ENCODE measurements at places on chromosomes 5 and 9. TPM values are rescaled to one million over a fixed set of nuclear protein-coding genes. Genes with fewer than 3 reads are reported as not detected.
A peak's percentile ranks its signal among the peaks of the same experiment; 100 is the strongest.

DNA sequence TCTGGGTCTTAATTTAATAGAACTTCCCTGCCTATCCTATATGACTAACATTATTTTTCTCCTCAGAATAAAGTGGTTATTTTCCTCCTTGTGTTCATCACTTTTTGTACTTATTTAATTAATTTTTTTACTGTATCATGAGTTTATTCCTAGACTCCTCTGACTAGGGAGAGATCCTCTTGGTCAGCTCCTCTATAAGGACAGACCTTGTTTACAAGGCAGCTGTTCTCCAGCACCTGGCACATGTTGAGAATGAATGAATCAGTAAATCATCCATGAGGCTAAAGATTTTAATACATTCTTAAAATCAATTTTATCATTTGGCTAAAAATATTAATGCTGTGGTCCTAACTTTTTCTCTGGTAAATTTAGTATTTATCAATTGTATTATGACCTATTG, 139.8 kb downstream of the NUDT12 start:
- DNase-seq, result no peak

- DNase-seq, result peak; percentile 20
These were observed 41.1 kb downstream of the ISOC1 start for GRCh38 chr5:129135633-129136032.

Gene PCDHGB2
- total RNA-seq, result 0.03 TPM

- DNase-seq, result no peak
These were observed 16.1 kb downstream of the AP3S1 start for GRCh38 chr5:115857626-115858349.

GRCh38 chr9:127682351-127683136, 24.2 kb upstream of the CFAP157 start:
- no peak for DNase-seq

Gene GRXCR2
- not detected for total RNA-seq

Gene HRH2
- total RNA-seq, result 5.5 TPM

GRCh38 chr5:61267116-61267515, 64.9 kb upstream of the ZSWIM6 start:
- DNase-seq, result no peak

DNA sequence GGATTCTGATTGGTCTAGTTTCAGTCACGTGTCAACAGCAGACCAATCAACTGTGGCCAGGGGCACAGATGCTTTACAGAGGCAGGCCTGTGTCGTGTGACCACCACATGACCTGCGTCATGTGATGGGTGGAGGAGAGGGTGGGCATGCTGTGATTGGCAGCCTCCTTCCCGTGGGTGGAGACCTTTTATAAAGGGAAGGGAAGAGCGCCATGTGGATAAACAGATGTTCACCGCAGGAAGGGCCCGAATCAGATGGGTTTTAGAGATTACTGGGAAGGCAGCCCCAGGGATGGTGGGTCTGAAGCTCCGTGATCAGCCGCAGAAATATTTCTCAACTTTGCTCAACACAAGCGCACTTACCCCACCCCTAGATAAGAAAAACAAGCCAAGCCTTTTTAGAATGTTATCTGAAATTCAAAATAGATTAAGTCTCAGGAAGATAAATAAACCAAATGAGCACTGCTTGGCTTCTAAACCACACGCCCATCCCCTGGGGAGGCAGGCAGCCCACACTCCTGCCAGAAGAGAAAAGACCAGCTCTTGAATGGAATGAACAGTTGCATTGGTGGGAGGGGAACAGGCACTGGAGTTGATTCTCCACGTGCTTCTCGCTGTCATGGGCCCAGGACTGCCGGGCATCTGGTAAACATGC, 43.6 kb downstream of the ROPN1L start:
- DNase-seq, result peak; percentile 85

DNA sequence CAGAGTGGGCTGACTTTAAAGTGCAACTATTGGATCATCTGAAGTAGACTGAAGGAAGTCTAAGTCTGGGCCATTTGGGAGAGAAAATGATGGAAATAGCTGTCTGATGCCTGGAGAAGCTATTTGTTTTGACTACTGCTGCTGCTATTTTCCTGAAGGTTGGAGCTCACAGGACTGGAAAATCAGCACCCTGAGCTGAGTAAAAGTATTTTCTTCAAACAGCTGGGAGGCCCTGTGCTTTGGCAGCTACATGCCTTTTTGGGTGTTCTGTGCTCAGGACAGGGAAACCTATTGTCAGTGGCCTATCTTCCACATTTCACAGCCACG, 302.6 kb downstream of the ENC1 start:
- DNase-seq, result no peak

DNA sequence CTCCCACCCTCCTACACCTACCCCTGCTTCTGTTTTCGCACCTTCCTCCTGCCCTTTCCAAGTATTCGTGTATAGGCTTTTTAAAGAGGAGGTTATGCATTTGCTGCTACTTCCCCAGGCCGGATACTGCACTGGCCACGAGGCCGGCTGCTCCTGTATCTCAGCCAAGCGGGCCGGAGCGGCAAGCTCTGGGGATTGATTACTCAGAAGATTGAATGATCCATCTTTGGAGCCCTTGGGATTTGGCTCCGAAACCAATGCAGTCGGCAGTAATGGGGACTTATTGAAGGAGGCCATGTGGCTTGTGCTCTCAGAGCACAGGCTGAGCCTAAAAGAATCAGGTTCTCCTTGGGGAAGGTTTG, 405.3 kb downstream of the TLE4 start:
- DNase-seq, result no peak

DNA sequence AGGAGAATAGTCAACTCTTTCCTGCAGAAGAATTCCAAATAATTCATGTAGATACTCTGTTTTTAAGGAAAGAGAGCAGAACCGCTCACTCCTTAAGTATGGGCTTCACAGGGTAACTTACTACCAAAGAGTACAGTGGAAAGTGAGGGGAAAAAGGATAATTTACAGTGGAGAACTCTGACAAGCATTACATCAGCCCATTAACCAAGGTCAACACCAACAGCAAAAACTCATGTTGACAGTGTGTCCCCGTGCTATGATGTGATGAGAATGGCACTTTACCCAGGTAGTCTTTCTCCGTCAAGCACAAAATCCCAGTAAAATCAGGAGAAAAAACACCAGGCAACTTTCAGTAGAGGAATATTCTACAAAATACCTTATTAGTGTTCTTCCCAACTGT, 104.3 kb downstream of the ADCY2 start:
- no peak for DNase-seq

Gene SYK
- 2.7 TPM for total RNA-seq

Gene BTNL8
- total RNA-seq, result 0.21 TPM

Gene ANKRD31
- not detected for total RNA-seq

Gene PTPN3
- 0.62 TPM for total RNA-seq

Gene POU5F2
- total RNA-seq, result 0.03 TPM

DNA sequence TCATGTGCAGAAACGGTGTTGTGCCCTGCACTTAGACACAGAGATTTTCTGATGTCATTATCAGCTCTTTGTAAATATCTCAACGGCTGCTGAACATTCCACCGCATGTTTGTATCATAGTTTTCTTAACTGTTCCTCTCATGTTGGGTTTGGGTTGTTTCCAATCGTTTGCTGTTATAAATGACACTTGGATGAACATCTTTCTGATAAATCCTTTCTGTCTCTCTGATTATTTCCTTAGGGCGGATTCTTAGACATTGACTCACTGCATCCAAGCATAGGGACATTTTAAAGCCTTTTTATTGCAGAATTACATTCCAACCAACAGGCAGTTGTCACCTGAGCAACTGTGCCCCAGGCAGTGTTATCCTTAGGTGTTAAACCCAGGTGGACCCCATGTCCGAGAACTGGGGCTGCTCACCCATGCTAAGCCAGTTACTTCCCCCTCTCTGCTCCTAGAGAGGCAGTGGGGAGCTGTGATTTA, 28.5 kb downstream of the COL5A1 start:
- DNase-seq, result no peak

DNA sequence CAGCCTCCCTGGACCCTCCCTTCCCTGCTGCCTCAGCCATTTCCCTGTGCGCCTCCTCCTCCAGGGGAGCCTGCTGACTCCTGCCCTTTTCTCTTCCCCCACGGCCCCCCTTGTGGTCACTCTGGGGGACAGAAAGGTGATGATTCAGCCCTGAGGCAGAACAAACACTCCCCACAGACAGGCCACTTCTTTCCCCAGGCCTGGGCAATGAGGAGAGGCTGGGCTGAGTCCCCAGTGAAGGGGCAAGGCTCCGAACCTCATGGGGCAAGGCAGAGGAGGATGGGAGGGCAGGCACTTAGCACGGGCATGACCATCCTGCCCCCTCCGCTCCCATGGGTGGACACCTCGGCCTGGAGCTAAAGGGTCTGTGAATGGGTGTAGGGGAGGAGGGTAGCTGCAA, 21.0 kb downstream of the CSF1R start:
- peak; percentile 67 for DNase-seq

GRCh38 chr9:69279084-69279731, 45.8 kb upstream of the ENTREP1 start:
- DNase-seq, result no peak

Gene C1QTNF3
- total RNA-seq, result 0.59 TPM

DNA sequence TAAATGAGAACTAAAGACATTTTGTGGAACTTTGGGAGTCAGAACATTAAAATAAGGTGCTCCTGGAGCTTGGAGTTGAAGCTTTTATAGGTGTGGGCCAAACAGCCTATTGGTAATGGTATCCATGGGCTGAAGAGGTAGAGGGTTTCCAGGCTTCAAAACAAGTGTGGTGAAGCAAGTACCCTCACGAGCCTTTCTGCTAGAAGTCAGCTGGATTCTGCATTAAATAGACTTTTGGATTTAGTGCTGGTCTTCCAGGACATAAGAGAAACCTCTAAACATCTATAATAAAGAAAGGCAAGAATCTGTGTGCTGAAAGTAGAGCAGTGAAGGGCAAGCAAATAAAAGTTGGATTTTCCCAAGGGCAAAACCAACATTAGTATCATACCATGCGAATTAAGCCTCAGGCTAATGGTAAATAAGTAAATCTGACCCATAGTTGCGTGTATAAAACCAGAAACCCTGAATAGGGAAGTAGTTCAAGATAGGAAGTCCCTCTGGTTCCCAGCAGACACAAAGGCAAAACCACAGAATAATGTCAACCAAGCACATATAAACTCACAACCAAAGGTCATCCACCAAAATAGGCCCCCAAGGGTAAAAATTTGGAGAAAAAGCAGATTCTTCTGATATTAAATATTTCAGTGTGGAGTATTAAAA, 306.3 kb downstream of the TLE4 start:
- DNase-seq, result no peak

GRCh38 chr9:36051317-36051716, 14.6 kb downstream of the RECK start:
- no peak for DNase-seq

- DNase-seq, result no peak
These were observed 48.7 kb downstream of the KIAA1958 start for GRCh38 chr9:112535301-112535700.

- DNase-seq, result peak; percentile 5
These were observed 4.8 kb downstream of the KIAA0825 start for GRCh38 chr5:94613583-94613982.

Gene CNTNAP3B
- total RNA-seq, result 2.0 TPM

DNA sequence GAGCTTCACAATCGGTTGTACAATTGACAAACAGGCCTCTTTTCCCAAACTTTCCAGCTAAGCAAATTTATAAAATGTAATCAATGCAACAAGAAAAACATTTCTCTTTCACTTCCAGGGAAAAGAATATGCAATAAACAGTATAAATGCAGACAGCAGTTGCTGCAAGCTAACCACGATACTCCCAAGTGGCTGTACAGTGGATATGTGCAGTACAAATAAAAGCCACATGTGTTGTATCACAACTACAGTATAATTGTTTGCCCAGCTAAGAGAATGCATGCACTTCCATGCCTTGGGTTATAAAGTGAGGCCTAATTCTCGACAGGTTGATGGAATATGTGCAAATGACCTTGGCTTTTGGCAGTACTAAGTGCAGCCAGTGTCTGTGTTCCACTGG, 16.7 kb upstream of the PDCL start:
- DNase-seq, result no peak

Gene SLC34A1
- total RNA-seq, result not detected

DNA sequence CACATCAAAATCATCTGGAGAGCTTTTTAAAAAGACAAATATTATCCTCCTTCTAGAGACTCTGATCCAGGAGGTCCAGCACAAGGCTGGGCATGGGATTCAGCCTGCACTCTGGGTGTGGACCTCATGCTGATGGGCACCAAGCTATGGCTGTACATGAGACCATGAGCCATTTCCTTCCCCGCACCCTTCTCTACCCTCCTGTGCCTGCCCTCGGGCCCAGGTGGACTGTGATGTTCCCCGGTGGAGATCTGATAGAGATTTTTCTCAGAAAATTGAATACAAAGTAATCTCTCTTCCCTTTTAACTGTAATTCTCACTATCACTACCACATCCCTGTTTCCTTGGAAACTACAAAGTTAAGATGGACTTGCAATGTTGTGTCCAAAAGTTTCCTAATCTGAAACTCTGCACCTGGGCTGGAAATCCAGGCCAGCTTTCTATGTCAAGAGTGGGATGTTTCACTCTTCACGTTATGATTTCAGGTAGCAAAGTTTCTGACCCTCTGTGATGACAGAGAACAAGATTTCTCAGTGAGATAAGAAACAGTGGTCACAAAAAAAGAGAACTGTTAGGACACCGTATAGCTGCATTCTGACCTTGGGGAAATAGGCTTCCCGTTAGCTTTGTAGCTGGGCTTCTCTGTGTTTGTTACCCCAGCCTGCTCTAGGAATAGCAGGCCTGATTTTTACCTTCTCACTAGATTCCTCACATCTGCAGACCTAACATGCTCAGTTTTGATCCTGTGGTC, 11.5 kb downstream of the SFXN1 start:
- no peak for DNase-seq

DNA sequence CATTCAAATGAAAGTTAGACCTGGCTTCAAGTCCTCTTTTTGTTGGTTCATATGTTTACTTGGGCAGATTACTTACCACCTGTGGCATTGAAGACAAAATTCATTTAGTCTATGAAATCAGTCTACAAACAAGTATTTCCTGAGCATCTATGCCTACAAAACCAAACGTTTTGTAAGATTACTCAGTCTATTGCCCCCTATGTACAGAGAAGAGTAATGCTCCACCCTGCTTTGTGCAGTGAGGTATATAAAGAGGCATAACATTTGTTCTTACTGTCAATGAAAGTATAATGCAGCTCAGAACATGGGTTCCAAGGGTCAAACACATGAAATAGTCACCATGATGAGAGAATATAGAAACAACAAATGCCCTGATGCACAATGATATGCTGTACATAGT, 580.7 kb downstream of the KIF4B start:
- no peak for DNase-seq

DNA sequence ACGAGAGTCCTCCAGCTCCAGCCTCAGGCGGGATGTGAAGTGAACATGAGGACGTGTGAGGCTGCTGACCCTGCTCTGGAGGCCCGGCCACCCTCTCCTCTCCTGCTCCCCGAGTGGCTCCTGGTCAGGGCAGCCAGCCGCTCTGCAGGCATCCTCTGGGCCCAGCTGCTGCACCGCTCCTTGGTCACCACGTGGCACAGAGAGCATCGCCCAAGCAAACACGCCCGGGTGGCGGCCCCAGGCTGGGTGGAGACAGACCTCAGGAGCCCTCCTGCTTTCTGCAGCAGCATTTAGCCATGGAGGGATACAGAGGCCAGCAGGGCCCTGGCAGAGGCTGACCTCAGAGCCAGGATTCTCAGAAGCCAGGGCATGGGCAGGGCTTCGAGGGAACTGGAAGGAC, 69.7 kb upstream of the SARDH start:
- DNase-seq, result no peak

Gene TAF11L10
- not detected for total RNA-seq

GRCh38 chr9:82606492-82607382, 456.2 kb downstream of the RASEF start:
- peak; percentile 53 for DNase-seq
